ENCODE measurements at places on chromosomes 2 and 18. TPM values are rescaled to one million over a fixed set of nuclear protein-coding genes. Genes with fewer than 3 reads are reported as not detected.

The MC5R gene
- not detected for total RNA-seq

The ASB18 gene
- not detected for total RNA-seq

The BOK gene
- 4.9 TPM for total RNA-seq

The ARHGEF4 gene
- total RNA-seq: 1.3 TPM

The METTL21A gene
- total RNA-seq: 9.2 TPM

The SCYGR6 gene
- not detected for total RNA-seq

The DSG1 gene
- total RNA-seq: not detected

The DSG4 gene
- total RNA-seq: not detected

The SIX3 gene
- not detected for total RNA-seq

The UGT1A4 gene
- total RNA-seq: not detected

The KLHL14 gene
- total RNA-seq: not detected

The TTC39C gene
- total RNA-seq: 16.1 TPM

The LYPD6 gene
- 0.13 TPM for total RNA-seq

The CPO gene
- total RNA-seq: 0.13 TPM

The FSHR gene
- total RNA-seq: not detected

The SNED1 gene
- total RNA-seq: 37.2 TPM

The COMMD1 gene
- 44.6 TPM for total RNA-seq

The CFC1 gene
- total RNA-seq: not detected

The TDRD15 gene
- total RNA-seq: not detected

The MOGAT1 gene
- total RNA-seq: not detected

The EFR3B gene
- 3.3 TPM for total RNA-seq

The RAPH1 gene
- 19.4 TPM for total RNA-seq

The CASP10 gene
- 8.7 TPM for total RNA-seq

The ALMS1 gene
- total RNA-seq: 13.6 TPM

The GPBAR1 gene
- total RNA-seq: not detected

The ANO7 gene
- 0.40 TPM for total RNA-seq

The BOLL gene
- total RNA-seq: not detected

The IMP4 gene
- total RNA-seq: 58.9 TPM

The VAMP8 gene
- 1.7 TPM for total RNA-seq

The FER1L5 gene
- total RNA-seq: 0.25 TPM

The CRYBA2 gene
- total RNA-seq: not detected

The HMSD gene
- not detected for total RNA-seq

Data from aortic smooth muscle cell (primary cell).